ENCODE measurements at places on chromosomes 4 and X. TPM values are rescaled to one million over a fixed set of nuclear protein-coding genes. Genes with fewer than 3 reads are reported as not detected.

Gene GSX2
- total RNA-seq: not detected

DNA sequence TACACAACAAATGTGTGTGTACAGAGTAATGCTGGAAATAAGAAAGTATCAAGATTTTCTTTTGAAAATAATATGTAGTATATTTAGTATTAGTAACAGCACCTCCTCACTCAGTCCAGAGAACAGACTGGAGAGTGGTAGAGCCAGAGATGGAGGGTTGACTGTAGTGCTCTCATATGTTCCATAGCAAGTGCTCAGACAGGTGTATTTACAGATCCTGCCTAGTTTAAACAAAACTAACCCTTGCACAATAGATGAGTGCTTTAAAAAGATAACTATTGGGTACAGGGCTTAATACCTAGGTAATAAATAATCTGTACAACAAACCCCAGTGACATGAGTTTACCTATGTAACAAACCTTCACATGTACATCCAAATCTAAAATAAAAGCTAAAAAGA is 381.0 kb upstream of the EMCN start:
- H3K27ac ChIP-seq: no peak overlapping the region
- H3K4me3 ChIP-seq: no peak overlapping the region
- H3K36me3 ChIP-seq: no peaks in the 10 kb centered on the region
- no peaks in the 10 kb centered on the region for H3K4me1 ChIP-seq

Gene SOWAHB
- total RNA-seq: under 0.01 TPM

- H3K4me3 ChIP-seq: no peak overlapping the region
- no peak for DNase-seq
- H3K36me3 ChIP-seq: no peaks in the 10 kb centered on the region
- H3K4me1 ChIP-seq: no peaks in the 10 kb centered on the region
Observed at GRCh38 chr4:166594326-166594946, 639.9 kb downstream of the SPOCK3 start.

Gene S100G
- not detected for total RNA-seq

- no peak overlapping the region for H3K4me3 ChIP-seq
- no peaks in the 10 kb centered on the region for H3K4me1 ChIP-seq
- H3K27me3 ChIP-seq: no peaks in the 10 kb centered on the region
- no peaks in the 10 kb centered on the region for H3K36me3 ChIP-seq
Observed at GRCh38 chrX:776529-777230, 146.1 kb downstream of the SHOX start.

DNA sequence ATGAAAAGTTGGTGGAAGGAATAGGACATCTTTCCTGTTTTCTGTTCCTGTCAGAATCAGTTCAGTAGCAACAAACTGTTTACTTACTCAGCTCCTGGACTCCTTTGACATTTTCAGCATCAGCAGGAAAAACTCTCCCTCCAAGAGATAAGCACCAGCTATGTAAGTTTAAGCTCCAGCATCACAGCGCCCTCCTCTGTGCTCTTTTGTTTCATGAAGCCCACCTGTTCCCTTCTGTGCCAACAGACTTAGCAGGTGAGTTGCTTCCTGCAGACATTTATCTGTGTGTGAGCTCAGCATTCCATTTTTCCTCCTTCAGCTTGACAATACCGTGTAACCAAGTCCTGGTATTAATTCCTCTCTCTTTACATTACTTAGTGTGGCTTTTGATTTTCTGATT is 644.1 kb upstream of the AGA start:
- no peak overlapping the region for H3K4me3 ChIP-seq
- H3K27ac ChIP-seq: no peak overlapping the region
- DNase-seq: peak; percentile 1
- no peaks in the 10 kb centered on the region for H3K4me1 ChIP-seq

DNA sequence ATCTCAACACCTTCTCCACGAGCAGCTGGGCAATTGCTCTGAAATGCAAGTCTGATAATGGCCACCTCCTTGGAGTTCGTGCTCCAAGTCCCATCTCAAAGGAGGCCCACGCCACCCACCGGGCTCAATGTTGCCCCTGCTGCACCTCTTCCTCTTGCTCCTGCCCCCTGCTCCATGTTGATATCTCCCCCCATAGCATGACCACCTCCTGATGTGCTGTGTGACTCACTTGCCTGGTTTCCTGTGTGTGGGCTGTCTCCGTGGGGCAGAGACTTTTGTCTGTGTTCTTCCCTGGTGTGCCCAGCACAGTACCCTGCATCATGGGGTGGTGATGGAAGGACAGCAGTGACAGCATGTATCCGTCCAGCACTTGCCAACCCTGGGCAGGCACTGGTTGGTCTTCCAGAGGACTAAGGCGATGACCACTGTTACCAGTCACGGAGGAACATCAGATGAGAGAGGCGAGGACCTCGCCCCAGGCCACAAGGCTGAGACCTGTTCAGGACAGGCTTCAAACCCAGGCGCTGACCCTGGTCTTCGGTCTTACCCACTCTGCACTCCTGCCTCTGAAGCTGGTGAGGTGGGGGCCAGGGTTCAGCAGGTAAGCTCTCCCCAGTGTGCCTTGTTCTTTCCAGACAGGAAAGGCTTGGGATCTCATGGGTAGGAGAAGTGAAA is 104.6 kb upstream of the LRPAP1 start:
- H3K36me3 ChIP-seq: no peaks in the 10 kb centered on the region
- no peak for DNase-seq
- H3K27me3 ChIP-seq: peaks cover 9% of the 10 kb centered on the region
- no peaks in the 10 kb centered on the region for H3K4me1 ChIP-seq
- no peak overlapping the region for H3K4me3 ChIP-seq
- H3K27ac ChIP-seq: no peak overlapping the region

GRCh38 chr4:88616275-88617150 is 24.2 kb downstream of the HERC3 start:
- H3K4me1 ChIP-seq: peaks cover 10% of the 10 kb centered on the region
- H3K27ac ChIP-seq: no peak overlapping the region
- peak; percentile 77 for DNase-seq
- H3K36me3 ChIP-seq: no peaks in the 10 kb centered on the region

DNA sequence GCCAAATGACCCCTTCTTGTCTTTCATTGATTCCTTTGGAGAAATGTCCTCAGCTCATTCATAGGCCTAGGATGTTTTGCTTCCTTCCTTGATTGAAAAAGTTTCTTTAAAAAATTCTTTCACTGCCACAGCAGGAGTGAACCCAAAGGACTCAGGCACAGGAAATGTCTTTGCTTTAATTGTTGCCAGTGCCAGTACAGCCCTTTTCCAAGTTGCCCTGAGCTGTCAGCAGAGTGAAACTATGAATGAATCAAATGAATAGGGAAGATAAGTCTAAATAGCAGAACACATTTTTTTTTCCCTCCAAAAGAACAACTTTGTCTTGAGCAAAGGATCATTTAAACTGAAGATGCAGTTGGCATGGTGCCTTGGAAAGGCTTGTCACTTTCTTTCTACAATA is 63.8 kb upstream of the SLC4A4 start:
- H3K36me3 ChIP-seq: peaks cover 6% of the 10 kb centered on the region
- no peaks in the 10 kb centered on the region for H3K27me3 ChIP-seq
- peaks cover 3% of the 10 kb centered on the region for H3K4me1 ChIP-seq
- no peak for DNase-seq

- H3K4me3 ChIP-seq: no peak overlapping the region
- no peaks in the 10 kb centered on the region for H3K4me1 ChIP-seq
- H3K27ac ChIP-seq: no peak overlapping the region
- no peaks in the 10 kb centered on the region for H3K36me3 ChIP-seq
- no peak for DNase-seq
- no peaks in the 10 kb centered on the region for H3K27me3 ChIP-seq
Observed at GRCh38 chr4:20431543-20431951, 179.8 kb downstream of the SLIT2 start.

DNA sequence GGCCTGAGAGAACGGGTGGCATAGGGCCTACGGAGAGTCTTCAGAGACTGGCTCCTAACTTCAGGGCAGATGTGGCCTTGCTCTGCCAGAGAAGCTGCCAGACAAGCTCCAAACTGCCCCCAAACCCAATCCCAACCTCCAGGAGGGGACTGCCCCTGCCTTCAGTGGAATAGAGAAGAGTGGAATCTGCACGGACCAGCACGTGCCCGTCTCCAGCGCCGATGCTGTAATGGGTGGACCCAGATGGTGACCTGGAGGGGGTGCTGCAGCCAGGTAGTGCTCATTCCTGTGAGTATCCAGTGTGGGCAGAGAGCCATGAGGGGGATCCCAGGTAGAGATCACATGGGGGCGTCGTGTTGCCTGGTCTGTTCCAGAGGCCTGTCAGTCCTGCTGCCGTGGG is 73.2 kb upstream of the NKX1-1 start:
- no peaks in the 10 kb centered on the region for H3K27me3 ChIP-seq
- H3K27ac ChIP-seq: no peak overlapping the region
- no peaks in the 10 kb centered on the region for H3K36me3 ChIP-seq
- H3K4me3 ChIP-seq: no peak overlapping the region
- DNase-seq: no peak

DNA sequence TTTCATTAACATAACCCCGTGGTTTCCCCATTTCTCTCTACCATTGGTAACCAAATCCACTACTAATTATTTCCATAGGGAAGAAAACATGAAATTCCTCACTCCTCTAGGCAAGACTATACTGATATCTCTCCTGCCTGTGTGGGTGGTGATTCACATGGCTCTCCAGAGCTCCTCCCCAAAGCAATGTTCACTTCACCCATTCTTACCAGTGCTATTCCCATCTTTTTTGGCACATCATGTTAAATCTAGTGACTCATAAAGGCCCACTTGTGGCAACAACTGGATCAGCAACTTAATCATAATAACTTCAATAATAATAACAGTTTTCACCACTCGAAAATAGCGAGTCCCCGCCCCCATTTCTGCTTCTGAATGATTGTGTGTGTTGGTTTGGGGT is 6.1 kb upstream of the HCCS start:
- H3K27me3 ChIP-seq: no peaks in the 10 kb centered on the region
- H3K36me3 ChIP-seq: no peaks in the 10 kb centered on the region
- 0 out of 2 replicates have a peak, but pooled peaks cover under 1% of the 10 kb centered on the region for H3K4me1 ChIP-seq

- H3K27me3 ChIP-seq: no peaks in the 10 kb centered on the region
- H3K4me1 ChIP-seq: no peaks in the 10 kb centered on the region
- no peak overlapping the region for H3K4me3 ChIP-seq
- H3K27ac ChIP-seq: no peak overlapping the region
- DNase-seq: no peak
Observed at GRCh38 chrX:116317409-116317808, 119.0 kb upstream of the SLC6A14 start.

GRCh38 chrX:38669428-38669827 is 108.1 kb downstream of the TSPAN7 start:
- no peaks in the 10 kb centered on the region for H3K4me1 ChIP-seq
- no peak overlapping the region for H3K4me3 ChIP-seq
- no peak for DNase-seq
- H3K27ac ChIP-seq: no peak overlapping the region
- no peaks in the 10 kb centered on the region for H3K36me3 ChIP-seq

- DNase-seq: no peak
- no peaks in the 10 kb centered on the region for H3K36me3 ChIP-seq
- H3K4me1 ChIP-seq: peaks cover 11% of the 10 kb centered on the region
- no peak overlapping the region for H3K27ac ChIP-seq
- peaks cover 19% of the 10 kb centered on the region for H3K27me3 ChIP-seq
Observed at GRCh38 chrX:72031118-72031517, 100.6 kb downstream of the RTL5 start.

- H3K4me1 ChIP-seq: no peaks in the 10 kb centered on the region
- DNase-seq: no peak
- H3K4me3 ChIP-seq: no peak overlapping the region
- H3K36me3 ChIP-seq: no peaks in the 10 kb centered on the region
Observed at GRCh38 chrX:15013461-15013860, 140.2 kb downstream of the MOSPD2 start.

- DNase-seq: no peak
- no peaks in the 10 kb centered on the region for H3K27me3 ChIP-seq
- H3K4me3 ChIP-seq: no peak overlapping the region
- H3K27ac ChIP-seq: no peak overlapping the region
Observed at GRCh38 chrX:42797651-42798269, 19.8 kb upstream of the PPP1R2C start.

Gene ASMT
- total RNA-seq: not detected

DNA sequence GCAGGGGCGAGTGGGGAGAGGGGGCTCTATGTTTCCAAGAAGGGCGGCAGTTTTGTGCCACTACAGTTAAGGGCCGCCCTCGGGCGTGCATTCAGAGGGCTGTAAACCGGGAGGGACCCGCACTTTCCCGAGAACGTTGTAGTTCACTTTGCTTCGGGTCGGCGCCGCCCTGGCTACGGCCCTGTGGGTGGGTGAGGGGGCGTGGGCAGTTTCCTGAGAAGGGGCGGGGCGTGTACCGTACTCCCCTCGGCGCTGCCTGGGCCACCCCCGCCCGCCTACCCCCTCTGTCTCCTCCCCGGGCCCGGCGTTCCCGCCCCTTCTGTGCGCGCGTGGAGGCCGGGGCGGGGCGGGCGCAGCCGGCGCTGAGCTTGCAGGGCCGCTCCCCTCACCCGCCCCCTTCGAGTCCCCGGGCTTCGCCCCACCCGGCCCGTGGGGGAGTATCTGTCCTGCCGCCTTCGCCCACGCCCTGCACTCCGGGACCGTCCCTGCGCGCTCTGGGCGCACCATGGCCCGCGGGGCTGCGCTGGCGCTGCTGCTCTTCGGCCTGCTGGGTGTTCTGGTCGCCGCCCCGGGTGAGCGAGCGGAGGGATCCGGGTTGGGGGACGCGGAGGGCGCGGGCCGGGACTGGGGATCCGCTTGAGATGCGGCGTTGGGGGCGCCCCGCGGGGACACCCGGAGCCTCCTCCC is at the start of gene CD99:
TSS of gene CD99 (plus strand) at position 440 of the 687 bp plus-strand sequence. CDS start at position 506, 66 bp downstream.
- peaks cover 4% of the 10 kb centered on the region for H3K27me3 ChIP-seq
- peak within 1 kb of the TSS; percentile 61 for H3K27ac ChIP-seq
- peak; percentile 78 for DNase-seq

DNA sequence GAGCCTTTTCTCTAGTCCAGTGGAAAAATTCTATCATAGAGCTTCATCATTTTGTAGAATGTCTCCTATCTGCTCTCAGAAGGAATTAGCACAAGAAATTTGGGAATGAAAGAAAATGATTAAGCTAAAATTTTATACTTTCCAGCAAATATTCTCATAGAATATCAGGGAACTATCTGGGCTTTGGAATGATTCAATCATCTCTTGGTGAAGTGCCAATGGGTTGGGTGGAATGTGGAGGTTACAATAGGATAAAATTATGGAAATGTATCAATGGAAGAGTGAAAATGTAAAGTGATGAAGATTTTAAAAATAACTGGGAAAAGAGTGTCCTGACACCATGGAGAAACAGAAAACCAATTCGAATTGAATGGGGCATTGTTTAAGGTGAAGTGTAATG is 119.0 kb upstream of the MID1 start:
- no peak overlapping the region for H3K4me3 ChIP-seq
- H3K4me1 ChIP-seq: no peaks in the 10 kb centered on the region
- H3K27me3 ChIP-seq: no peaks in the 10 kb centered on the region
- DNase-seq: no peak

- peak; percentile 28 for DNase-seq
Observed at GRCh38 chr4:8192748-8193738, 6.0 kb upstream of the SH3TC1 start.

- peaks cover 2% of the 10 kb centered on the region for H3K36me3 ChIP-seq
- DNase-seq: no peak
- no peak overlapping the region for H3K27ac ChIP-seq
- H3K4me1 ChIP-seq: no peaks in the 10 kb centered on the region
- H3K4me3 ChIP-seq: no peak overlapping the region
- no peaks in the 10 kb centered on the region for H3K27me3 ChIP-seq
Observed at GRCh38 chrX:153772316-153773217, 8.3 kb upstream of the SRPK3 start.

Gene ARHGAP6
- total RNA-seq: 1.8 TPM

GRCh38 chrX:25534091-25534490 is 518.3 kb upstream of the ARX start:
- H3K4me1 ChIP-seq: no peaks in the 10 kb centered on the region
- no peaks in the 10 kb centered on the region for H3K36me3 ChIP-seq
- H3K27me3 ChIP-seq: no peaks in the 10 kb centered on the region
